ENCODE measurements at places on chromosomes 13 and 19.

DNA sequence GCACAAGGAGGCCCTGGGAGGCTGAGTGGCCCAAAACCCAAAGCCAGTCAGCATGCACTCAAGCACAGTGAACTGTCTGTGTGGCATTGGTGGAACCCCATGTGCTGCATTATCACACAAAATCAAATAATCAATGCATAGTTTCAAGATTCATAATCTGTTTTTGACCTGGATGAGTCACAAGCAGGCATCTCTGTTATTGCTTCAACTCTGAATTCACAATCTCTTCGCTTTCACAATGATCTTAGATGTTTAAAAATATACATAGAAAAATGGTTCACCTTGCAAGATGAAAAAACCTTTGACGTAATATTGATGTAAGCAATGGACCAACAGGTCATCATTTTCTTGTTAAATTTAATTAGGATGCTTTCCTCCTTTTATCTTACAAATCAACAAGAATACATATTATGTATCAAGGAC is 455.4 kb downstream of the IRS2 start:
- no peak for DNase-seq

GRCh38 chr13:109977212-109977968 is 191.0 kb upstream of the IRS2 start:
- no peak for DNase-seq

DNA sequence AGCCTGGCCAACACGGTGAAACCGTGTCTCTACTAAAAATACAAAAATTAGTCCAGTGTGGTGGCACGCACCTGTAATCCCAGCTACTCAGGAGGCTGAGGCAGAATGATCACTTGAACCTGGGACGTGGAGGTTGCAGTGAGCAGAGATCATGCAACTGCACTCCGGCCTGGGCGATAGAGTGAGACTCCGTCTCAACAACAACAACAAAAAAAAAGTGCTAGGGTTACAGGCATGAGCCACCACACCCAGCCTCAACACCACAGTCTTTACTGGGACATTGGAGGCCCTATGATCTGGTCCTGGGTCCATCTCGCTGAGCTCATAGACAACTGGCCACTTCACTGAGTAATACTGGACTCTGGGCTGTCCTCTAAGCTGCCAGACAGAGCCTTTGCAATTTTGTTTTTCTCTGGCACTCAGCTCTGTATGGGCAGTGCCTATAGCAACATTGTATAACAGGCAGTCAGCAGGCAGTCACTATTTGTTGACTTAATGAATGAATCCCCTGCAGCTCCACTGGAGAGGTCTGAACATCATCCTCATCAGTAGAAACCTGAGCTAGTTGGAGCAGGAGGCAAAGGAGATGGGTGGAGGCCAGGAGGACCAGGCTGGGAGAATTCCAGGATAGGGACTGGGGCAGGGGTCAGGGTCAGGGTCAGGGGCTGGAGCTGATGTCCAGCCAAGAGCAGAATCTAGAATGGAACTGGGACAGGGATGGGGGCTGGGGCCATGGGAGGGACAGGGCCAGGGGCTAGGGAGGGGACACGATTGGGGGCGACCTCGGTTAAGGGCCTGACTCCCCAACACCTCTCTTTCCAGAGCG is 8.1 kb downstream of the BLOC1S3 start:
- no peak for DNase-seq

DNA sequence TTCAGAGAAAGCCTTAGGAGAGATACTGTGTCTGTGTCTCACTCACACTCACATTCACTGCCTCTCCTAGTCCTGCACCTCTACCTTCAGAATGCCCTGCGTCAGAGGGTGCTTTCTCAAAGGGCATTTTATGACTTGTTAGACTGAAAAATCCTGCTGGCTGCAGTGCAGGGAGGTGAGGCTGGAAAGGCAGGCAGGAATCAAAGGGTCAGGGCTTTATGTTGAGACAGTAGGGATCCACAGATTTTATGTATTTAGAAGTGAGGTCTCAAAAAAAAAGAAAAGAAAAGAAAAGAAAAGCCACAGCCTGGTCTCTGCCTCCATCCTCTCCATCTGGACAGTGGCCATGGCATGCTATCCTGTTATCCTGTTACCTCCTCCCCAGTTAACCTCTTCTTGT is 936.0 kb upstream of the SLC10A2 start:
- DNase-seq = no peak

GRCh38 chr13:45055198-45055901 is 65.0 kb upstream of the GTF2F2 start:
- no peak for DNase-seq

DNA sequence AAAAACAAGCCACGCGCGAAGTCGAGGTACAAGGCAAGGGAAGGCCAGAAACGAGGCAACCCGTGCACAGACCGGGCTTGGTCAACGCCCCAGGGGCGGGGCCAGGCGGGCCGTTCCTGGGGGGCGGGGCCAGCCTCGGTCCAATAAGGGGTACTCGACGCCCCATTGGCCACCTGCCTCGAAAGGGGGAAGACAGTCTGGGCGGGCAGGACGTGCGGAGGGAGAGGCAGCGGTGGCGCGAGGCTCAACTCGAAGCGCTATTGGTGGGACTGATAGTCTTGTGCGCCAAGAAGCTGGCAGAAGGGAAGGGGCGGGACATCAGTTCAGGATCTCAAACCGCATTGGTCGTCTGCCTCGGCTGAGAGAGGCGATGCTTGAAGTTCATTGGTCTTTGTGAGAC is at the start of gene LYPD4:
Gene LYPD4 (minus strand): TSS at position 83 of the 400 bp plus-strand sequence. CDS start 5,398 bp downstream, outside the sequence.
- no peak for DNase-seq

DNA sequence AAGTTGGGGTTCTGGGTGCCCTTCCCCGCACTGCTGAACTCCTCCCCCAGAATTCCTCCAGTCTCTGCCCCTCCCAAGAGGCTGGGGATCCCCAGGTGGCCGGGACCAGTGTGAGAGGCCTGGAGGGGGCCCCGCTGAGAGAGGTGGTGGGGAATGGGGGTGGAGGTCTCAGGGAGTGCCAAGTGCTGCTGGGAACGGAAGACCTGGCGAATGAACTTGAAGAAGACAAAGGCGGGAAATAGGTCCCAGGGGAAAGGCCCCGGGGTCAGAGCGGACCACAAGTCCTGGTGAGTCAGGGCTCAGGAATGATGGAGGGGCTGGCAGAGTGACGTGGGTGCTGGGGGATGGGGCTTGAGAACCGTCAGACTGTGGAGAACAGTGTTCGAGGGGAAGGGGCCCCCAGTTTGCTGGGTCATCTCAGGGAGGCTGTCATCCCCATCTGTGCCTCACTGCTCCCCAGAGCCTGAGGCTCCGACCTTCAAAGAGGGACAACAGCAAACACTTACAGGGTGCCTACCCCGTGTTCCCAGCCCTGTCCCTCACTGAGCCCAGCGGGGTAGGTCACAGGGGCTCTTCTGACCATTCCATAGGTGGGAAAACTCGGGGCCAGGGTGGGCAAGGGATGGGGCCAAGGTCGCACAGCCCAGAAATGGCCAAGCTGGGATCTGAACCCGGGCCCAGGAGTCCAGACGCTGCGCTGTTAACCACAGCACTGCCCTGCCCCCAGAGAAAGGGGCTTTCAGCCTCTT is 16.0 kb upstream of the SEMA6B start:
- no peak for DNase-seq

- DNase-seq = no peak
Measured at GRCh38 chr19:3736106-3736724, 25.3 kb downstream of the APBA3 start.

- DNase-seq = no peak
Measured at GRCh38 chr13:55361141-55361540, 1779.6 kb upstream of the PRR20A start.

Measured in stimulated activated naive CD4-positive, alpha-beta T cell (primary cell).